ENCODE measurements at places on chromosomes 3 and 15.

GRCh38 chr15:68305420-68305871 lies 27.9 kb downstream of the FEM1B start:
- no peak for DNase-seq

DNA sequence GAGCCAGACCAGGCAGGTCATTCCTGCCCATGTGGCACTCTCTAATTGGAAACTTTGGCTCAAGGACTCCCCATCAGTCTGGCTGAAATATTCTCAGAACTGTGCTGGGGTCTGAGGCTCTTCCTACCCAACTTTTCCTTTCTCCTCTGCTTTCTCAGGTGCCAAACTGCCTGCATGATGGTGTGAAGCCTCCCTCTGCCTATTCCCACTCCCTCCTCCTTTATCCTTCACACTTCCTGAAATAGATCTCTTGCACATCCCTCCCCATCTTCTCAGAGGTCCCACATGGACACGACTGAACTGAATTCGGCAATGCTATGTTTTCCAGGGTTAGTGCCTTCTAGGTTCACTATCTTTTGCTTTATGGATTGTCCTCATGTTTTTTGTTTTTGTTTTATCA lies 12.5 kb downstream of the LIPH start:
- no peak for DNase-seq

GRCh38 chr15:25735550-25736384 lies 127.4 kb downstream of the ATP10A start:
- DNase-seq: no peak

- no peak for DNase-seq
These were observed 442.8 kb downstream of the MAGI1 start for GRCh38 chr3:65596029-65596300.

DNA sequence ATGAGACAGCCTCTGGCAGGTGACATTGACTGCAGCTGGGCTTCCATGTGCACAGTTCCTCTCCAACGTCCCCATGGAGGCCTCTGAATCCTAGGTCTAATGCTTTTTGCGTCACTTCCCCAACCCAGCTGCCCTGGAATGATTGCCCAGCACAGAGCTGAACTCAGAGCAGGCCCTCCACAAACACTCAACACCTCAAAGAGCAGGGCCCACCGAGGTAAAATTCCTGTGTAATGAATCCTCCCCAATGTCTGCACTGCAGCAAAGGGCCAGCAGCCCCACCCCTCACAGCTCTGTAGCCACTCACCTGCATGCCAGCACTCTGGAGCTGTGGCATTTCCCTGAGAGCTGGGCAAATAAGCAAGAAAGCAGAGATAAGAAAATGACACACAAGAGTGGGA lies 42.6 kb upstream of the DUSP7 start:
- DNase-seq: no peak

DNA sequence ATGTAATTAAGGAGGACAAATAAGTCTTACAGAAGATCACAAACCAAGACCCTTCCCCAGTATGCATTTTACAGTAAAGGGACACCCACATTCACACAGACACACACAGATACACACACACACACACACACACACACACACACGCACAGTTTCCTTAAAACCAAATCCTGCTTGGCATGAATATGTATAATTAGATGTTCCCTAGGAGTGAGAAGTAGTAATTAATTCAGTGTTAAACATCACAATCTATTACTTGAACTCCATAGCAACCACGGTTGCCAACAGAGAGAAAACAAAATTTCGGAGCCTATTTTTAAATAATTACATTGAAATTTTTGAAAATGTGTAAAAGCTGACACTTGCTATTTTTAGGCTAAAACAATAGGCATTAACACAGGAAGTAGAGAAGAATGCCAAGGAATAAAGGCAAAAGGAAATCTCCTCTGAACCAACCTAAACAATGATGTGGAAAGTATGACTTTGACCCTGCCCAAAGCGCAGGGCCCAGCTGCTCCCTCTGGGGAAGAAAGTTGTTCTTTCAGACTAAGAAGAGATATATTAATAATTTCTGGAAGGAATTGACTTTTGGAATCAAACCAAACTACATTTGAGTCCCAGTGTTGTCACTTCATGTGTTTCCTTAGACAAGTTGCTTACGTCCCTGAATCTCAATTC lies 215.3 kb downstream of the CPNE4 start:
- no peak for DNase-seq

DNA sequence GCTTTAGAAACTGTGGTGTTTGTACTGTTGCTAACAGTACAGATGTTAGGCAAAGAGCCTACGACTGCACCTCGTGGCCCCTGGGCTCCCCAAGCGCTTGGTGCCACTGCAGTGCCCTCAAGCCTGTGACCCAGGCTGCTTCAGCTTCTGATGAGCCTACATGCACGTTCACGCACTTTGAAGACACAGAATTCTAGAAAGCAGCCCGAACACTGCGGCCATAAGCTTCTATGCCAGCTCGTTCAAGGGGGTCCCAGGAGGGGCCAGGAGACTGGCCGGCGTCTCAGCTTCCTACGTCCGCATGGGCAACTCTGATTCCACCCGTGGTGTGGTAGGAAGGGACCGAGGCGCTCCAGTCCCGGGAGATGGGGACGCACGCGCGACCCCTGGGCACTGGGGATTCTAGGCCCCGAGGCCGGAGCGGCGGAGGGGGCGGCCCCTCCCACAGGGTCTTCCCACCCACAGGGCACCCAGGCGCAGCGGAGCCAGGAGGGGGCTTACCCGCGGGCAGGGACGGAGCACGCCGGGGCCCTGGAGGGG lies 653 bp downstream of the MYO5C start:
- no peak for DNase-seq

- DNase-seq: no peak
These were observed 1.2 kb upstream of the CAV3 start for GRCh38 chr3:8732413-8732812.

DNA sequence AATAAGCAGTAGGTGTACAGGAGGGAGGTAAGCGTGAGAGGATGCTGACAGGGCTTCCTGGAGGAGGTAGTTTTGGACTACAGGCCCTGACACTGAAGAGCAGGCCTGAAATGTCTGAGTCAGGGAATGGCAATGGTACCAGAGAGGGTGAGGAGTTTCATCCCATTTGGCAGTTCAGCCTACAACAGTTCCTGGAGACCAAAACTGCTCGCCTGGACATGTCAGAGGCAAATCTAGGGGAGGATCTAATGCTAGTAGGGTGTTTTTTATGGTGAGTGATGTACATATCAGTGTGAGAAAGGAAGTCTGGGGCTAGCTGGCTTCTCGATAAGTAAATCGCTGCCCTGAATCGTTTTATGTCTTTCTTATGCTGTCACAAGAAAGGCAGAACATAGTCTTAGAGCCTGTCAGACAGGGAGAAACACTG lies 13.8 kb upstream of the TNFSF10 start:
- no peak for DNase-seq

GRCh38 chr3:111619833-111620232 lies 24.7 kb upstream of the ZBED2 start:
- peak; percentile 63 for DNase-seq

DNA sequence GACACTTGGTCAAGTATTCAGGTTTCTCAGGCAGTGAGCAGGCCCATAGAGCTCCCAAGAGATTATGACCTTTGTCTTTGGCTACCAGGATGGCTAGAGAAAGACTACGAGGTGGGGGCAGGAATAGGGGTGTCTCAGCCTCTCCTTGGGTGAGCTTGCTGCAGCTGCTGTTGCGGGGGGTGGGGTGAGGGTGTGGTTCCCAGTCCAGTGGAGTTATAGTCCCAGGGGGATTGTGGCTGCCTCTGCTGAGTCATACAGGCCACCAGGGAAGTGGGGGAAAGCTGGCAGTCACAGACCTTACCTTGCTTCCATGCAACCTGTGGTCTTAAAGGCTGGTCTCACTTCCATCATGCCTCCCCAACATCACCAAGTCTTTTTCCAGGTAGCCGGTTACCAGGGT lies 31.7 kb downstream of the ATP2C1 start:
- DNase-seq: no peak

DNA sequence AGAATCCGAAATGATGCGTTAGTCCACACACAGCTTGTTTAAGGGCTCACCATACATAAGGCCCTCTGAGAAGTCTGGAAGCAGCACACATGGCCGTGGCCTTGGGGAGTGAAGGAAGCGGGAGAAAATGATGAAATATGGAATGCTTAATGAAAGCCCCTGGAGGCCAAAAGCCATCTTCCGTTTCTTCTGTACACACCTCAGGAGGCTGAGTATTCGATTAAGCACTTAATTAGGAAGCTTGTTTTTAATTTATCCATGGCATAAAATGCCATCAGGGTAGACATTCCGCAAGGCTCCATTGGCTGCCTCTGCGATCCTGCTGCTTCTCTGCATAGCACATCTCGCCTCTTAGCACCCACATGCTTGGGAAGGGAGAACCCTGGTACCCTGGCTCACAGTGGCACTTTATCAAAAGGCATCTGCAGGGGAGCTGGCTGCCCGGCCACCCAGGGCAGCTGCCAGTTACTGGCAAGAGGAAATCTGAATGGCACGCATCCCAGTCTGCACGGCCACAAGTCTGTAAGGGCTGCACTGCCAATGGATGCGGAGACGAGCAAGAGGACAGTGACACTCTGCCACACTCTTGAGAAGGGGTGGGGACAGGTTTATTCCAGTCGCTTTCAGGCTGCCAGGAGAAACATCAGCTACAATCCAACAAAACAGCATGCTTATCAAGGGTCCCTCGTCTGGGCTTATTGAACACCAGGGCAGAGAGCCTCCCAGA lies 356.2 kb downstream of the OCA2 start:
- no peak for DNase-seq

- peak; percentile 6 for DNase-seq
These were observed 39.5 kb downstream of the MECOM start for GRCh38 chr3:169623971-169624370.

GRCh38 chr15:81268881-81269601 lies 54.9 kb downstream of the STARD5 start:
- DNase-seq: no peak

- no peak for DNase-seq
These were observed 174.5 kb downstream of the FNDC3B start for GRCh38 chr3:172213904-172214303.

GRCh38 chr15:95016511-95017229 lies 785.3 kb downstream of the MCTP2 start:
- no peak for DNase-seq

DNA sequence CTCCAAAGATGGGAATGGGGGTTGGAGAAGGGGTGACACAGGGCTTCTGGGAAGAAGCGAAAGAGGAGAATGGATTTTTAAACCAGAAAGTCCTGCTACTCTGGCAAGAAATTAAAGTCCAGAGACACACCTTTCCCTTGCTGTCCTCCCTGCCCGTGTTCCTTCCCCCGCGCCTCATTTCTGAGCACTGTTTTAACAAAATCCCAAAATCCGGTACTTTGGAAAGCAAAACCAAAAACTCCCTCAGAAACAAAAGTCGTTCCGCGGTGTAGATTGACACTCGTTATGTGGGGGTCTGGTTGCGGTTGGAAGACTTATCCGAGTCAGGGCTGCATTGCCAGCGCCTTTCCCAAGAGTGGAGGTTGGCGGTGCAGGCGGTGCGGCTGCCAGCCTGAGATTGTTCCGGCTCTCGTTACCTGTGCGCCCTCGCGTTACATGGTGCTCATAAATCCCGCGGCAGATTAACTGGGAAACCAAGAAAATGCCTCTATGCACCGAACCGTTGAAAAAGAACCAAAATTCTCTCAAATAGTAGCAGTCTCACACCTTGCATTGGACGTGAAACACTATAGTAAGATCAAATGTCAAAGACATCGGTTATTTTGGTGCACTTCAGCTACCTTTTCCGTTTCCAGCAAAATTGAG lies 217.7 kb downstream of the MEIS2 start:
- no peak for DNase-seq

GRCh38 chr3:165159760-165160421 lies 36.3 kb downstream of the SLITRK3 start:
- DNase-seq: no peak

DNA sequence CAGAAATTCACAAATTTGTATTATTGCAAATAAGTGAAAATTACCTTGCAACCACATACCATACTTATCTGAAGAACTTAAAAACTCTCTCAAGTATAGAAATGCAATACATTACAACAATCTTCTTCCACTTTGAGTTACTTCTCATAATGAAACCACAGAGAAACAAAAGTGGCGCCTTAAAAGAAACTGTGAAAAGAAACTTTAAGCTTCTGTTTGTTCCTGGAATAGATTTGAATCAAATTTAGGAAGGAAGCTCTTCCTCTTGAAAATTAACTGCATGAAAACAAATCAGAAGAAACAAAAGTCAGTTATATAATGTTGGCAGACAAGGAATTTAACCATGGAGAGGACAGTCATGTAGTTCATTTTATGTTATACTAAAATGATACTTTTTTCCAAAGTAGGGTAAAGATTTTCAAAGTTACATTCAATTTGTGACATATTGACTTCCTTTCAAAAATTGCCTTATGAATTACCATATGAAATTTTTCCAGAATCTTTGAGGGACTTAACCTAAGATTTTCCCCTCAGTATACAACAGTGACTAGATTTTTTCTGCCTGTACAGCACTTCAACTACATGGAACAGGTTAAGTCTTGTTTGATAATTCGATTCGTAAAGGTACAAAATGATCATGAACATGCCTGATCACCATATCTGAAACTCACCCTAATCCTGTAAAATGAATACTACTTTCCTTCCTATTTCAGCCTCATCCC lies 57.6 kb upstream of the TNFSF10 start:
- DNase-seq: no peak

DNA sequence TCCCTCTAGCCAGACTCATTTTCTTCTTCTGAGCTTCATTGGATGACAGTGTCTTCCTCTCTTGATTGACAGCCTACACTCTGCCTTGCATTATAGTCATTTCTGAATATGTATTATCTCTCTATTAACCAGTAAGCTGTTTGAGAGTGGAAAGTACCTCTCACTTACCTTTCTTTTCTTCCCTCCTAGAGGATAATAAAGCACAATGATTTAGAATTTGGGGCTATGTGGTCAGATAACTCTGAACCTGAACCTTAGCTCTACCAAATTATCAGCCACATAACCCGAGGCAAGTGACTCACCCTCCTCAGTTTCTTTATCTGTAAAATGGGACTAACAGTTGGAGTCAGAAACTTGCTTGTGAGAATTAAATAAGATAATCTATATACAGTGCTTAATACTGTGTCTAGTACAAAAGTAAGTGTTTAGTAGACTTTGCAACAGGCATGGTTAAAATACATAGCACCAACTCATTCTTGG lies 331.8 kb upstream of the TBL1XR1 start:
- DNase-seq: no peak

- DNase-seq: no peak
These were observed 40.9 kb downstream of the IRAK2 start for GRCh38 chr3:10205451-10206165.

- no peak for DNase-seq
These were observed 88.0 kb downstream of the RPLP1 start for GRCh38 chr15:69540622-69541021.

DNA sequence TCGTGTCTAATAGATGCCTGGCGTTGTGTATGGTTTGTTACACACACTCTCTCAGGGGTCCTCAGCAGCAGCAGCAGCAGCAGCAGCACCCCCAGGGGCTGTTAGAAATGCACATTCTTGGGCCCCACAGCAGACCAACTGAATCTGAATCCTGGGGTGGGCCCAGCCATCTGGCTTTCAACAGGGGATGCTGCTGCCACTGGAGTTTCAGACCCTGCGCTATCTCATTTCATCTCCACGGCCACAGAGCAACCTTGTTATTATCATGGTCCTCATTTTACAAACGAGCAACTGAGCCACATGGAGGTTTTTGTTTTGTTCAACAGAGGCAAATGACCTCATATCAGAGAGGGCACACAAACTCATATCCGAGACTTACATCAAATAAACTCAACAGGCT lies 47.7 kb downstream of the MGLL start:
- no peak for DNase-seq

- no peak for DNase-seq
These were observed 3.2 kb downstream of the LAMP3 start for GRCh38 chr3:183159333-183159732.
